CD4-positive, alpha-beta T cell treated with Interleukin-2 at 100 ng/mL for 4 hours (primary cell): ENCODE measurements at places on chromosomes 3 and 15.

DNA sequence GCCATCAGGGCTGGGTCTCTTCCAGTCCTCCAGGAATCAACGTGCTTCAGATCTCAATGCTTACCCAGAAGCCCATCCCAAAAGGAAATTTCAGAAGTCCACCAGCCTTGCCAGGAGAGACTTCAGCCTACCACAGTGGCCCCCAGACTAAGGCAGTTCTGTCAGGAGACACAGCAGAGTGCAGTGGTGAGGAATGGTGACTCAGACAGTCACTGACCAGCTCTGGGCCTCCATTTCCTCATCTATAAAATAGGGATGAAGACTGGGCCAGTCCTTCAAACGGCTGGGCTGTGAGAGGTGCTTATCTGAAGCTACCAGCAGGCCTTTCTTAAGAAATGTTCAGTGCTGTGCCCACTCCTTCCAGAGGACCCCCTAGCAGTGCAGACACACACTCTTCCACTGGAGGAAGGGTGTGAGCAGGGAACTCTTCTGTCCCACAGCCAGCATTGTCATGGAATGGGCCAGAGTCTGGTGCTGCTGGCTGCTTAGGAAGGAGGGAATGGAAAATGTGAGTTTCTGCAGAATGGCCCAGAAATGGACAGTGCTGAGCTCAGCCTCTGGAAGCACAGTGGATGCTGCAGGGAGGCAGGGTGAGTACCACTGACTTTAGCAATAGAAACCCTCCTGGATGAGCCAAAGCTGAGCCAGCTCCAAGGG, 41.6 kb upstream of the DUSP7 start:
- no peak for DNase-seq

DNA sequence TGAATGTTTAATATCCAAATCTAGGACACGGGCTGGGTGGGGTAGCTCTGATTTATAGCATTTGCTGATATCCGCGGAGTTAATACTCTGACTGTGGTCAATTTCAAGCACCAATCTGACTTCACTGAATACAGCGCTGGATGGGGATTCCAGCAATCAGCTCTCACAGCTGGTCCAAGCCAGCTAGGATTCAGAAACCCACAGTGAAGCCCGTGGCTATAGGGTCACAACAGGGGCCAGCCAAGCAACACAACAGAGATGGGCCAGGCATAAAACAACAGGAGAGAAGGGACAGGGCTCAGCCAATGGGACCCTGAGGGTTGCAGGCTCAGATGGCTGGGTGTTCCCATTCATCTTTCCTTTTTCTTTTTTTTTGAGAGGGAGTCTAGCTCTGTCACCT, 5.4 kb upstream of the LMAN1L start:
- no peak for DNase-seq

DNA sequence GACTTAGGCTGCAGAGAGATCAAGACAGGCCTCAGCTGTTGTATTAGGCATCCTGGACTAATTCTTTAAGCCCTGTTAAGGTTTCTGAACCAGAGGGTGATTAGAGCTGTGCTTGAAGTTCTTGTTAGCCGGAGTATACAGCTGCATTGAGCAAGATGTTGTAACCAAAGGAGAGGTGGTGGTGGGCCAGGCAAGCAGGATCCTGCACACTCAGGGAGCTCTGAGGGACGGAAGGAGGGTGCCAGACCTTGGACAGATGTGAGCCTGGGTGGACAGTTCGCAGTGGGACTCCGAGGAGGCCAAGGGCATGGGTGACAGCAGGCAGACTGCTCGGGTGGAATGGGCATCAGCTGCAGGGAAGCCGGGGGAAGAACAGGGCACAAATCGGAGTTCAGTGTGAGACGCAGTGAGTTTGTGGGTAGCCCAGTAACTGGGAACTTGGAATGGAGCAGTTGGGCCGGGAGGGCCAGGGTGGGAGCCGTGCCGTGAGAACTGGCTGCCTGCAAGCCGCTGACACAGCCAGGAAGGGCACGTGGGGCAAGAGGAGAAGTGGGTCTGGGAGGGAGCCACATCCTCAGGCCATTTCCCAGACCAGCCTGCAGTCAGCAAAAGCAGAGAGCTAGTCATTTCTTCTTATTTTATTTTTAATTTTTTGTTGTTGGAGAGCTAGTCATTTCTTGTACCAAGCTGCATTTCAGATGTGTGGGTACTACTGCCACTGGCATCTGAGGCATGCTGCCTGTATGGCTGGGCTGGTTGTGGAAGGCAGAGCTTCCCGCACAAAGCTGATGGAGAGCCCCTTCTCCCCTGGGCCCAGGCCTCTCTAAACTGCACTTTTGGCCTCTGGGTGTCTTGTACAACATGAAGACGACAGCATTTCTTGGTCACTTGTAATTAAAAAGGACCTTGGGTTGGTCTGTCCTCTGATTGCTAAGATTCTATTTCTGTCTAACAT, 61.0 kb downstream of the PGPEP1L start:
- DNase-seq: no peak

- DNase-seq: no peak
Measured at GRCh38 chr3:46852839-46853355, 10.3 kb downstream of the MYL3 start.

GRCh38 chr3:100426067-100426682, 24.8 kb downstream of the LNP1 start:
- DNase-seq: no peak

DNA sequence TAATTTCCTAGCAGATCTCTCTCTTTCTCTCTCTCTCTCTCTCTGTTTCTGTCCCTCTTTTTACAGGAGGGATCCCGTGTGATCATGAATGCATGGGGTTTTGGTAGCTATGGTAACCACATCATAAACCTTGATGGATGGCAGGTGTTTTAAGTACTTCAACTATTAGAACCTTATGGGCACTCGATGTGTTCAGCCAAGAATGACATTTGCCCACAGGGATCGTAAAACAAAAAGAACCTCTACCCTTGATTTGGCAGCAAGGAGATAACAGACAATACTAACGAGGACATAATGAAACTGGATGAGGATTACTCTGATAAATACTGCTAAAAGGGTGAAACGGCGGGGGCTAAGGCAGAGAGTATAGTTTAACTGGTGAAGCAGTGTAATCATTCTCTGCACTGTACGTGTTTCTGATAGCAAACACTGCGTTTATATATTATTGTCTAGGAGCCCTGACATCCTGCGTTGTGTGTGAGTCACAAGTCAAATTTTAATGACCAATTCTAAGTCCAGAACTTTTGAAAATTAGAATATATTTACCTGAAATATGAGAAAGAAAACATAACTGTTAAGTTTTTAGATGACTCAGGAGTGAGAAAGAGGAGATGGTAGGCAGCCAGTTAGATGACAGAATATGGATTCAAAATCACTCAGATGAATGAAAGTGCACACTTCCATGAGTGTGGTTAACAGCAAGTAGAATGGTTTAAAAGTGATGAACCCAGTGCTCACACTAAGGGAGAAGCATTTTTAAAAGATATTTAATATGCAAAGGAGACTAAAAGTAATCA, 80.3 kb downstream of the OTOL1 start:
- no peak for DNase-seq

DNA sequence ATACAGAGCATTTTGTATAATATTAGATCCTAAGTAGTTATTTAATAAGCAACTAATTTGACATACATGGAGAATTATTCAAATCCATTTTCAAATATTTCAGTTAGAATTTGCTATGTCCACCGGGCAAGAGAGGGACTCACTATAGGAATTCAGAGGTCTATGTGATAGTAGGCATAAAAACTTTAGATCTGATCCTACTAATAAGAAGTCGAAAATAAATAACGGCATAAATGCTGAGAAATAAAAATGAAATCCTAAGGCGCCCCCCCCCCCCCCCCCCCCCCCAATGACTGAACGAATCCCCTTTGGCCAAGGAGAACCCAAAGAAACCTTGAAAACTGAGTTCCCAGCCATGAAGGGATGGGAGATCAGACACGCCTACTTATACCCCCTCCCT, 80.6 kb downstream of the ZNF385D start:
- DNase-seq: no peak

- no peak for DNase-seq
Measured at GRCh38 chr3:183437666-183438564, 9.5 kb upstream of the MCF2L2 start.

DNA sequence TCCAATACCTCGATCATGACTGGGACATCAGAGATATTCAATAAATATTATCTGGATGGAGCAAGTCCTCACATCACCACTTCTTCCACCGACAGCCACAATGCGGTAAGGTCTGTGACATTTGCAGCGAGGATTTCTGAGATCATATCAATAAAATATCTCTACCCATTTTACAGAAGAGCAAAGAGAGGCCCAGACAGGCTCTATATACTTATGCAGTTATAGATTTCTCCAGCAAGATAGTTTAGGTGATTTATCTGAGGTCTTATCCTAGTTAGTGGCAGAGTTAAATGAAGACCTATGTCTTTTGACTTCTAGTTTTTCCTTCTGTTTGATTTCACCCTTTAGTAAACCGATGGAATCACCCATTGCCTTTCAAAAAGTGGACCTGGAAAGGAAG, 81.6 kb downstream of the TNIK start:
- no peak for DNase-seq

GRCh38 chr3:114307222-114307830, 13.5 kb downstream of the TIGIT start:
- peak; percentile 63 for DNase-seq

DNA sequence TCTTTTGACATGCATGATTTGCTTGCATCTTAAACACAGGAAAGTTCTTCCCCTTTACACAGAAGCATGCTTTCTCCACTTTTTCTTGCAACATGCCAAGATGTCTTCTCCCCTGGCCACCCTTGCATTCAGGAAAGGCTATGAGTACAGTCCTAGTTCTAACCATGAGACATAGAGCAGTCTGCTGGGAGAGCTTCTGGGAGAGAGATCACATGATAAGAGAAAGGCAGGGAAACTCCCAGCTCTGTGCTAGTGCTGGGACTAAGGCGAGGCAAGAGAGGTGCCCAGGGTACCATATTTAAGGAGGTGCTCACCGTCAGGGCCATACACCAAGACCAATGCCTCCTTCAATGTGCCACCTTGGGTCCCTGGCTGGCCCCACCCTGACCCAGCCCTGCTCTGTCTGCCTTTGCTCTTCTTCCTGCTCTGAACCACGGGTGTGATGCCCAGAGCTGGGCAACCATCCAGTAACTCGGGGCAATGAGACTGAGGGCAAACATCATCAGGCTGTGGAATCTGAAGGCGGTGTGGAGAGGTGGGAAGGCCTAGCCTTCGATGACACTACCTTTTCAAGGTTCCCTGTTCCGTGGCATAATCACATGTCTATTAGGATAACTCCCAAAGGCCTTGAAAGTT, 77.4 kb upstream of the PRR20G start:
- DNase-seq: no peak

DNA sequence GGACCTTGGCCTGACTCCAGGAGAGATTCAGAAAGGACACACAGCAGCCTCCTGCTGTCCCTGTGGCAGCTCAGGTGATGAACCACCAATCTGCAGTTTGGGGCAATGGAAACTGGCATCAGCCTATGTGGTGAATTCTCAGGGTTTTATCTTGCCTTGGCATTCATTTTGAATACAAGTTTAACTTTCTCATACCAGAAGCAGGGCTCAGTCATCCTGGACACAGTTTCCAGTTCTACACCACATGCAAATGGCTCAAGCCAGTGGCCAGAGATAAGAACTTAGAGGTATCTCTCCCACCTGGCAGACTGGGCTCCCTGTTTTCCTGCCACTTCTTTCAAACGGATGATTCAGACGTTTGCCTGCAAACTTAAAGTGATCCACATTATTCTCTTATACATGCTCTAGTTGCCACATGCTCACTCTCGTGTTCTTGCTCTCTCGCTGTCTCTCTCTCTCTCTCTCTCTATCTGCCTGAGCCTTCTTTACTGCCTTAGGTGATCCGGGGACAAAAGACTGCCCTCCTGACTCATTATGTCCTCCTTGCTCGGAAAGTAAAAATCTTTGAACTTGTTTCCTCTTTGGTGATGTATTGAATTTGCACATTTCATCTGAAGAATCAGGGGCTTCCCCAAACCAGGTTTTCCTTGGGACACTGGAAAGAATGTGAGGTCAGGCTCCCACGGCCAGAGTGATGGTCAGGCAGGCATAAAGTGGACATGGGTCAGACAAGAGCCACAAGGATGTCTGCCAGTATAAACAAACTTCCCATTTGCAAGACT, 99.6 kb upstream of the STT3B start:
- DNase-seq: no peak

- no peak for DNase-seq
Measured at GRCh38 chr3:3194861-3195260, 15.4 kb upstream of the CRBN start.

GRCh38 chr15:23897531-23897930, 210.4 kb upstream of the NDN start:
- no peak for DNase-seq

GRCh38 chr15:99454941-99455788, 110.6 kb upstream of the MEF2A start:
- DNase-seq: no peak

DNA sequence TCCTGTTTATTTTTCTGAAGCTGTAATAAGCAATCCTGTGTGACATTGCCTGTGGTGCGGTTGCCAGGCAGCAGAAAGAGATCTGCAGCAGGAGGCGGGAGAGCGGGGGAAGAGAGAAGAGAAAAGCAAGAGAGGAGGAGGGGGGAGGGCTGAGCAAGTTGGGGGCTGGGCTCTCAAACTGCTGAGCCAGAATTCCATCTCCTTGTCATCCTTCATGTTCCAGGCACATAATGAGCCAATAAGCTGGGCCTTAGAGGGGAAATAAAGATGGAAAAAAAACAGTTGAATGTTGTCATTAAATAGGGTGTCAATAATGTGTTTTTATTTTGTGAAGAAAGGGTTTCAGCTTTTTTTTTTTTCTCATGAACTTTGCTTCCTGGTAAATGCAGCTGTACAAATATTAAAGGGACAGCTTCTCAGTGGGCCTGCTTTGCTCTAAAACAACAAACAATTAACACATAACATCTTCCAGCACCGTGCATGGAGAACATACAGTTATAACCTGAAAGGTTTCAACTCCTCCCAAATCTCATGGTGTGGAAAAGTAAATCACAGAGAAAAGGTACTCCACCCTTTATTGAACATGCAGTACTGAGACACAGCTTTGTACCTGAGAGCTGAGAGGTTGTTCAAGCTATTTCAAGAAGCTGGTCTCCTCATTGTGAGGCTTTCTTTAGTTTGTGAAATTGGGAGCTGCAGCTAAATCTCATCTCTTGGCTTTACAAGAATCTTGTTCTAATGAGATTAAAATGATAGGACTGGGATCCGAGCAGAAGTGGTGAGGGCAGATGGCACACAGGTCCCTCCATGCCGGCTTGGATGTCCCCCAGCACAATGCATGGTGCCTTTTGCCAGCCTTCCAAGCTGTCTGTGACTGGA, 451.1 kb upstream of the KCNMB2 start:
- peak; percentile 32 for DNase-seq

DNA sequence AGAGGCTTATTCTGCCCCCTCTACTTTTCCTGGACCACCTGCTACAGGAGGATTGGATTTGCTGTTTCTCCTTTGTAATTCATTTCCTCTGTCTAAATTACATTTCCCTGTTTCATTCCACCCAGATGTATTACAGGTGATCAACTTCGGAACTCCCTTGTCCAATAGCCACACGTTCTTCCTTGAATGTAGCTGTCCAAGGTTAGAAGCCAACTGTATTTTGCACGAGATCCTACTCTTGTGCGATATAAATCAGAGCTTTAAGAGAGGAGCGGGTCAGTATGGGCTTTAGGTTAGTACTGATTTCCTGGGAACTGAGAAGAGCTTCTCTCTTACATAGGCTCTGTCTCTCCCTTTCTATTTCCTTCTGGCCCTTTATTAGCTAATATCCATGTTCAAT, 20.5 kb downstream of the GJD2 start:
- DNase-seq: no peak

GRCh38 chr3:39166134-39166710, 12.8 kb upstream of the CSRNP1 start:
- DNase-seq: no peak

GRCh38 chr3:10505050-10505790, at the start of gene ATP2B2:
Gene ATP2B2, minus strand, starts transcription at chr3:10505586. Its CDS starts 56,043 bp downstream, at chr3:10449543.
- DNase-seq: no peak

GRCh38 chr3:16893618-16894200, 9.0 kb downstream of the PLCL2 start:
- no peak for DNase-seq
